ENCODE measurements at places on chromosomes 11 and 22. TPM values are rescaled to one million over a fixed set of nuclear protein-coding genes. Genes with fewer than 3 reads are reported as not detected.

TBC1D10A gene
- 13.1 TPM for total RNA-seq

FAM111B gene
- total RNA-seq: 7.2 TPM

DEPDC7 gene
- 4.7 TPM for total RNA-seq

ART1 gene
- not detected for total RNA-seq

FIBIN gene
- total RNA-seq: 5.6 TPM

SLC16A8 gene
- total RNA-seq: 1.3 TPM

SYCE3 gene
- total RNA-seq: not detected

CDC42EP1 gene
- total RNA-seq: 2.5 TPM

OTUB1 gene
- 37.9 TPM for total RNA-seq

KCNJ5 gene
- total RNA-seq: 0.63 TPM

ZNRF3 gene
- 9.1 TPM for total RNA-seq

TCN2 gene
- 16.0 TPM for total RNA-seq

SCN4B gene
- 9.1 TPM for total RNA-seq

VPREB1 gene
- total RNA-seq: not detected

SGSM1 gene
- total RNA-seq: 18.2 TPM

RAB39A gene
- total RNA-seq: 33.2 TPM

Data from parietal lobe (tissue), 2 donors.